Neuronal stem cell (in vitro differentiated cells): ENCODE measurements at places on chromosomes 5 and 9.

GRCh38 chr5:60125636-60126035 is 232.1 kb upstream of the PDE4D start:
- no peaks in the 10 kb centered on the region for H3K36me3 ChIP-seq
- no peak overlapping the region for H3K4me3 ChIP-seq
- H3K27me3 ChIP-seq = no peaks in the 10 kb centered on the region
- no peak overlapping the region for H3K27ac ChIP-seq
- DNase-seq = no peak

- no peak for DNase-seq
- no peak overlapping the region for H3K4me3 ChIP-seq
- no peaks in the 10 kb centered on the region for H3K27me3 ChIP-seq
- H3K27ac ChIP-seq = no peak overlapping the region
- H3K36me3 ChIP-seq = no peaks in the 10 kb centered on the region
Observed at GRCh38 chr9:121563881-121564460, 64.3 kb upstream of the GGTA1 start.

- H3K4me3 ChIP-seq = no peak overlapping the region
- no peak for DNase-seq
- H3K27ac ChIP-seq = peak overlapping the region; percentile 89
- no peaks in the 10 kb centered on the region for H3K36me3 ChIP-seq
Observed at GRCh38 chr5:74186356-74187315, 453.9 kb downstream of the ENC1 start.

DNA sequence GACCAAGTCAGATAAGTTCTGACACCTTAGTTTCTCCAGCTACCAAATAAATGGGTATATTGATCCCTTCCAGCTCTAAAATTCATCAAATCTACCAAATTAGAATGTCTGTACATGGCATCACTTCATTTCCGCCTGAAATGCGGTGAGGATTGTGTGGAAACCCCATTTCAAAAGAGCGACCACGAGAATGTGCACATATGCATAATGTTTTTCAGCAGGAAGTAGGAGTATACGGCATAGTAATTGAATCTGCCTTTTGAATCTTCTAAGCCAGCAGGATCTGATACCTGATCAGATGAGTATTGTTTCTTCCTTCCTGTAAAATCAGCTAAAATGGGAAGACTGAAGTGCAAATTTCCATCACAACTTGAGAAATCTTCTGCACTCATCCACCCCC is 418.6 kb downstream of the TMEM38B start:
- H3K4me1 ChIP-seq = peaks cover 27% of the 10 kb centered on the region
- H3K27ac ChIP-seq = no peak overlapping the region
- no peak overlapping the region for H3K4me3 ChIP-seq
- no peaks in the 10 kb centered on the region for H3K36me3 ChIP-seq
- DNase-seq = no peak

- no peaks in the 10 kb centered on the region for H3K27me3 ChIP-seq
- H3K27ac ChIP-seq = no peak overlapping the region
- DNase-seq = no peak
- H3K4me1 ChIP-seq = peaks cover 12% of the 10 kb centered on the region
Observed at GRCh38 chr9:87342743-87343142, 154.9 kb upstream of the DAPK1 start.

DNA sequence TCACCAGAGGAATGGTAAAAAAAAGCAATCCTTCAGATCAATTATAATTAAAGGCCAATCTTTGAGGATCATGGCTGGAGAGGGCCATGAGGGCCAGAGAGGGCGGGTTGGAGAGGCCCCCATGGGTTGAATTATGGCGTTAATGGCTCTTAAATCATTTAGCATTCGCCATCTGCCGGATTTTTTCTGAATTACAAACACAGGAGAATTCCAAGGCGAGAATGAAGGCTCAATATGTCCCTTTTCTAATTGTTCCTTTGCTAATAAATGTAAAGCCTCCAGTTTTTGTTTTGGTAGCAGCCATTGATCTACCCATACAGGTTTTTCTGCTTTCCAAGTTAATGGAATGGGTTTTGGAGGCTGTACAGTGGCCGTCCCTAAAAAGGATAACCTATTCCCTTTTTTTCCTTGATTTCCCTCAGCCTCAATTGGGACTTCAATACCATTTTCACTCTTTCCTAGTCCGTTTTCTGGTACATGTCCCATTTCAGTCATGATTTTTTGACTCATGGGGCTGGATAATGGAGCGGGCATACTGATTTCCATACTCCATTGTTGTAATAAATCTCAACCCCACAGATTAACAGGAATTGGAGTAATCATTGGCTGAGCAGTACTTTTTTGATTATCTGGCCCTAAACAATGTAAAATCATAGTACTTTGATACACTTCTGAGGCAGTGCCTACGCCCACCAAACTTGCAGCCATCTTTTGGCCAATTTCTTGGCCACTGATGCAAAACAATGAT is 6.7 kb upstream of the TMEM141 start:
- H3K4me1 ChIP-seq = peaks cover 12% of the 10 kb centered on the region
- DNase-seq = no peak
- peaks cover 34% of the 10 kb centered on the region for H3K27me3 ChIP-seq
- no peaks in the 10 kb centered on the region for H3K36me3 ChIP-seq
- no peak overlapping the region for H3K4me3 ChIP-seq

GRCh38 chr9:91119142-91119541 is 242.6 kb downstream of the AUH start:
- H3K36me3 ChIP-seq = no peaks in the 10 kb centered on the region
- no peaks in the 10 kb centered on the region for H3K27me3 ChIP-seq
- no peak for DNase-seq

GRCh38 chr5:1545805-1546355 is 22.1 kb upstream of the LPCAT1 start:
- no peak overlapping the region for H3K4me3 ChIP-seq
- H3K27ac ChIP-seq = no peak overlapping the region
- peaks cover 2% of the 10 kb centered on the region for H3K4me1 ChIP-seq
- H3K36me3 ChIP-seq = peaks cover 2% of the 10 kb centered on the region

DNA sequence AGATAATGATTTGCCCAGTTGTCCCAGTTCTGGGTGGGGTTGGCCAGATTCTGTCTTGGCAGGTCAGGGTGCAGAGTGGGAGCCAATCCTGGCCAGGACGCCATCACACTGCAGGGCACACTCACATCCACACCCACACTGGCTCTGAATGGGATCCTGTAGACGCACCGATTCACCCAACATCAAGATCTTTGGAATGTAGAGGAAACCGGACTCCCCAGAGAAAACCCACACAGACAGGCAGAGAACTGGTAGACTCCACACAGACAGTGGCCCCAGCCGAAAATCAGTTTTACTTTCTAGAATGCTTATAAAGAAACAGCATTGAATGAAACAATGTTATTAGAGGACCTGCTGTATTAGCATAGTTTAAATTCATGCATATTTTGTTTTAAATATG is 343.1 kb upstream of the DAB2 start:
- DNase-seq = no peak
- H3K4me3 ChIP-seq = no peak overlapping the region
- H3K27me3 ChIP-seq = no peaks in the 10 kb centered on the region

- no peaks in the 10 kb centered on the region for H3K27me3 ChIP-seq
- H3K4me1 ChIP-seq = no peaks in the 10 kb centered on the region
- H3K4me3 ChIP-seq = no peak overlapping the region
- H3K36me3 ChIP-seq = no peaks in the 10 kb centered on the region
Observed at GRCh38 chr5:122463221-122463620, 151.2 kb downstream of the SNCAIP start.

DNA sequence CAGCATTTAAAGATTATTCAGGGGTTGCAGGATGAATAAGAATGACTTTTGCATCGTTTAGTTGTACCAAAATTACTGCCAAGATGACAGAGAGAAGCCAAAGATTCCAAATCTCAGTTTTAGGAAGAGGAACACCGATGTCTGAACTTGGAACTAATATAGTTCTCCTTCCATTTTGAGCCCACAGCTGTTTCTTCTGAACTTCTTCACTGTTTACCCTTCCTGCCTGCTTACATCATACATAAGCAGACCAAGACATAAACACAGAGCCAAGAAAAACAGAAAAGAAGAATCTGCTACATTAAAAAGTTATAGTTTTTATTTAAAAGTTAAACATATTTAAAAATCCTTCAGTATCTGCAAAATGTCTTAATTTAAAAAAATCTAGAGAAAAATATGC is 146.9 kb upstream of the RAPGEF1 start:
- H3K4me1 ChIP-seq = peaks cover 9% of the 10 kb centered on the region
- H3K4me3 ChIP-seq = no peak overlapping the region
- no peak for DNase-seq
- H3K36me3 ChIP-seq = no peaks in the 10 kb centered on the region
- H3K27me3 ChIP-seq = no peaks in the 10 kb centered on the region

DNA sequence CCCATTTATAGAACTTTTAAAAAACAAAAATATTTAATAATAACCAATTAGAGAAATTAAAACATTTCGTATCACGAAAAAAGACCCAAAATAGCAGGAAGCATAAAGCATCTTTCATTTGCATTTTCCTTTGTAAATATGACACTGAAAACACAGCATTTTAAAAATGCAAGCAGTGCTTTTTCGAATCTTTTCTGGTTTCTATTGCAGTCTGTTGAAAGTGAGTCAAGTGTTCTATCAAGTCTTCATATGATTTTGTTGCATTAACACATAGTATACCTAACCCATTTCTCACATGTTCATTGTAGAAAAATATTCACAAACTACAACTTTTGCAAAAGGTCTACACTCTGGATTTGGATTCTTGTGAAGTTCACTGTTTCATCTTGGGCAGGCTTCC is 198.8 kb downstream of the SEMA5A start:
- no peak for DNase-seq
- no peaks in the 10 kb centered on the region for H3K27me3 ChIP-seq
- H3K27ac ChIP-seq = no peak overlapping the region
- no peak overlapping the region for H3K4me3 ChIP-seq
